Stimulated activated CD8-positive, alpha-beta memory T cell treated with anti-CD3 and anti-CD28 coated beads, Interleukin-12 subunit alpha, Interleukin-12 subunit beta, amount 100 ng/mL, for 1 hour (primary cell): ENCODE measurements at places on chromosomes 6 and 20.
A peak's percentile ranks its signal among the peaks of the same experiment; 100 is the strongest.

DNA sequence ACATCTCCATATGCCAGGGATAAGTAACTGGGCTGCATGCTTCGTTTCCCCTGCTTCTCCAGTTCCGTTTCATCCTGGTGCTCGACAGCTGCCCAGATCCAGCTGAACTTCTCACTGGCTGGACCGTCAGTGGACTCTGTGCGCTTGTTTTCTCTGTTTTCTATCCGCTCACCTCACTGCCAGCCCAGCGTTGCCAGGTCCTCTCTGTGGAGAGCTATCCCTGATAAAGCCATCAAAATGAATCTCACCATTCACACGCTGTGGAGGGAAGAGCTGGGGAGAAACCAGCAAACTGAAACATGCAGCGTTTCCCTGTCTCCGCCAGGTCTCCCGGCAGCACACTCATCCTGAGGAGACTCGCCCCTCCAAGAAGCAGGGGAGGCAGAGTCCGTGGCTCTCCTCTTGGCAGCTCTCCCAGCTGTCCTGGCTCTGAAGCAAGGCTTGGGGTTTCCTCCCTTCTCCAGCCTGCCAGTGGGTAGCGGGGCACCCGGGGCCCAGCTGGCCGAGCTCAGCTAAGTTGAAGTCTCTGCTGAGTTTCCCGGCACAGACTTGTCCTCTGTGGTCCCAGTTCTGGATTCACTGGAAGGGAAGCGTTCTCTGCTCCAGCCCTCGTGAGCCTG, 160.9 kb downstream of the DTNBP1 start:
- no peak for DNase-seq

GRCh38 chr6:15615802-15616201, 47.0 kb downstream of the DTNBP1 start:
- DNase-seq: no peak

DNA sequence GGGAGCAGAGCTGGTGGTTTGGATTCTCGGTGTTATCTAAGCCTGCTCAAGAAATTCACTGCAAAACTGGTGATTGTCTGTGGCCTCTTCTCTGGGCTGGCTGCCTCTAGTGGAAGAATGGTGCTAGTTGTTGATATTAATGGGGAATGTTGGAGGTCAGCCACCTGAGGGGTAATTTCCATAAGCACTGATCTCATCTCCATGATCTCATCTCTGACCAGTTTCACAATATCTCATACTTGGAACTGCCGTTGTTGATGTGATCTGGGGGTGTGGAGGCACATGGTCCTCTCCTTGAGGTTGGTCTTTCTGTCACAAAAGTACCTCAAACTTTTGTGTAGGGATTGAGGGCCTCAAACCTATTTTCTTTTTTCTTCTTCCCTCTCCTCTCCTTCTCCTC, 102.6 kb downstream of the CD109 start:
- DNase-seq: no peak

GRCh38 chr6:14804785-14805210, 441.1 kb upstream of the JARID2 start:
- DNase-seq: no peak

- DNase-seq: no peak
These were observed 194.8 kb downstream of the UNC5CL start for GRCh38 chr6:40844246-40844645.

DNA sequence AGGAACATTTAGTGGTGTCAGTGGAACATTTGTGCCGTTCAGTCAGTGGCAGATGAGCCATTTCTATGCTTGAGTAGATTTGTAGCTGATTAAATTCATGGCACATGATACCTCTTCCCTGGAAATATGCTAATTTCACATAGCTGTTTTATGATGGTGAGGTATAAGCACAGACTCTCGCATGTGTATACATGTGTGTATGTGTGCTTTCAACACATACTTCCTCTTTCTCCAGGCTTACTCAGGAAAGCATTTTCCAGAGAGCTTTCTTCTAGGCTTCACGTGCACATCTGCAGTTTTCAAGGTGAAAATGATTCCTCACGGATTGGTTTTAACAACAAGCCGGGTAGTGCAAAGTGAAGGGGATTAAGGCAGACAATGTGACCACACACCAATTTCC, 396.5 kb downstream of the HDGFL1 start:
- no peak for DNase-seq

- no peak for DNase-seq
These were observed 99.7 kb downstream of the PDE7B start for GRCh38 chr6:135951169-135951568.

DNA sequence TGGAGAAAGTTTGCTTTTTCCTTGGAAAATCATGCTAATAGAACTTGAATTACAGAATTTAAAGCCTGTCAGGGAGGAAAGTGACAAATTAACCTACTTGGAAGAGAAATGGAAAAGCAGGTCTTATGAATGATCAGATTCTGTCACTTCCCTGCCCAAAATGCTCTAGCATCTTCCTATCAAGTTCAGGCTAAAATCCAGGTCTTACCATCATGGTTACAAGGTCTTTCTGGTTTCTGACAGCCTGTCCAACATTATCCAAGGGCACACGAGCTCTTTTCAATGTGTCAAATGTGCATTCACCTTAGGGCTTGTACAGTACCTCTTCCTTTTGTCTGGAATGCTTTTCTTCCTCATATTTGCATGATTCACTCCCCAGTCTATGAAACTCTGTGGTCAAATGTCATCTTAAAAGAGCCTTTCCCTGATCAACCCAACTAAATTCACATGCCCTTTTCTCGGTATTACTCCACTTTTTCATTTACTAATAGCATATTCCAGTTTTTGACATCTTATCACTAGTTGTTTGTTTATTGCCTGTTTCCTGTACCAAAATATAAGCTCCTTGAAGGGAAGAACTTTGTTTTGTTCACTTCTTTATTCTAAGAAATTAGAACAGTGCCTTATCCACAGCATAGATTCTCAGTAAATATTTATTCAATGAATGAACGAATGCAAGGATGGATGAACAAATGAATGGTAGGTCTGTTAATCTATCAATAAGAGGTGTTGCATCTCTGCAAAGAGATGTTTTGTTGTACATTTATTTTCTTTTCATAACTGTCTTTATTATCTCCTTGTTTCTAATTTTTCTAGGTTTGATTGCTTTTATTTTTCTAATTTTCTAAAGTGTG, 139.5 kb downstream of the BCAS1 start:
- DNase-seq: no peak

GRCh38 chr6:155221086-155221485, 42.7 kb upstream of the CLDN20 start:
- DNase-seq: no peak

DNA sequence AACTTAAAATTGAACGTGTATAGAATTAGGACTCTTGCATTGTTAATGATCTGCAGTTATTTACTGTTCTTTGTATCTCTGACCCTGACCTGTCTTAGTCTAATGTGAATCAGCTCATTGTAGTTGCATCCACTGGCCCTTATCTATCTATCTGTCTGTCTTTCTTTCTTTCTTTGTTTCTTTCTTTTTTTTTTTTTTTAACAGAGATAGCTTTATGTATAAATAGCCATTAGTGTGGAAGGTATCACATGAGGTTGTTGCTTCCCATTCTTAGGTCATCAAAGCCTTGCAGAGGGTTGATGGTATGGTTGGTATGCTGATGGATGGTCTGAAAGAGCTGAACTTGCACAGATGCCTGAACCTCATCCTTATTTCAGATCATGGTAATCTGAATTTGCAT, 59.9 kb downstream of the ENPP1 start:
- DNase-seq: no peak

DNA sequence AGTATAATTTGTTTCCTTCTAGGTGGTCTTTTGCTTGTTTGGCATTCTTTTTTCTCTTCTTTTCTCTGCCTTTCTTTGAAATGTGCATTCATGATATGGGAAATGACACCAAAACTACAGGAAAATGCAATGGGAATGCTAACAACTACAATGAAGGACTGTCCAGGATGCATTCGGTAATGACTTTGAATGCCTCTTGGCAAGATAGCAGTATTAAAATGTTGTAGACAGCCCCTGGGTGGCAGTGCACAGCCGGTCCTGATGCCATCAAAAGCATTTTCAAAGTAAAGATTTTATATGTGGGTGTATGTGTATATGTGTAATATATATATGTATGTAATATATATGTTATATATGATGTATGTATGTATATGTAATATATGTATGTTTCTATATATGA, 218.8 kb upstream of the MMS22L start:
- DNase-seq: no peak

DNA sequence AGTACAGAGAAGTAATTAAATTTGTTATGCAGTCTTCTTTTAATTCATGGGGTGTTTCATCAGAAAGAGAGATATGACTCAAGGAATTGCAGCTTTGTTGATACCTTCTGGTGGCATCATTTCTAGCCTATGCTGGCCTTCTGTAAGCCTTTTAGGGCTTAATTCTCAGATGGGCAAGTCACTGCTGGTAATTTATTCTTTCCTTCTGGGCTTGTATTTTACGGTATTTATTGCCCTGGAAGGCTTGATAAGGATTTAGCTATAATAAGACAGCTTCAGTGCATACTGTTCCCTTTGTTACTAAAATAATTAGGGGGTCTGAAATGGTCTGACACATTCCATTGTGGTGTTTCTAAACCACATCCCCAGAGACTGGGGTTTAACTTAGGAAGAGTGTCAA, 57.9 kb upstream of the EMILIN3 start:
- DNase-seq: no peak

DNA sequence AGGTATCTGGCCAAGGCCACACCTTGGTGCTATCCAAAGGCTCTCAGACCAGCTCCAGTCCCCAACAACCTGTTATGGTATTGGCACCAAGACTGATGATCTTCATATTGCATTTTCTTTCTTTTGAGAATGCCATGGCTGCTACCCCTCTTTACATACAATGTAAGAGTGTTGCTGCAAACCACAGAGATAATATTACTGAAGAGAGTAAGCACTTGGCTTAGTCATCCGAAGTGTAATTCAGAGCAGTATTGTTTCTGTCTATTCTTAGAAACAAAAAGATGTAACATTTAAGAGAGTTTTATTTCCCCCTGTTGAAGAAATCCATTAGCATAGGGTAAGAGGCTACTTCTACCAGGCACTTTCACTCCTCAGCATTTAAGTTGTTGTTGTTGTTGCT, 212.5 kb downstream of the C6orf118 start:
- DNase-seq: no peak

GRCh38 chr6:43575105-43575771, 600 bp downstream of the XPO5 start:
- DNase-seq: peak; percentile 9

DNA sequence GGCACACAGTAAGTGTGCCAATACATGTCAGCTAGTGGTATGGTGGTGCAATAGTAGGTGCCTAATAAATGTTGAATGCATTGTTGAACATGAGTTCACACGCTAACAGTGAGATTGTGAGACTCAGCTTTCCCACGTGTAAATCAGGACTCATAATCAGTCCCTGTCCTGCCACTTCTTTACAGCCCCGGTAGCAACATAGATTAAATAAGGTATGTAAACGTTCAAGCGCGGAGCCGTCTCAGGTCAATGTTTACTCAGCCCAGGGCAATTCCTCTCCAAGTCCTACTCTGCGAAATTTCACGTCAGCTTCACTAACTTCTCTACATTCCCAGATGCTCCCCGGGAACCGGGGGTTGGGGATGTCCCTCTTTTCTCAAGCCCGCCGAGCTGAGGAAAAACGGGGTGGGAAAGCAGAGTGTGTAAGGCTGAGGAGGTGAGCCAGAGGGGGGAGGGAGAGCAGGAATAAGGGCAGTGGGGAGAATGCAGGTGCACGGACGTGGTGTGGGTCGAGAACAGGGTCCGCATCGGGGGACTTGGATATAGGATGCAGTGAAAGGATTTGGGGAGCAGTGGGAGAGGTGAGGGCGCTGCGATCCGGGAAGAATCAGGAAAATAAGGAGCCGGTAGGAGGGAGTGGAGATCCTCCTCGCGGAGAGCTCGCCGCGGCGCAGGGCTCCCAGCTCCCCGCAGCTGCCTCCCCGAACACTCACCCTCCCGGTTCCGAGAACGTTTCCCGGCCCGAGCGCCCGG, 544 bp upstream of the TP53INP2 start:
- no peak for DNase-seq

DNA sequence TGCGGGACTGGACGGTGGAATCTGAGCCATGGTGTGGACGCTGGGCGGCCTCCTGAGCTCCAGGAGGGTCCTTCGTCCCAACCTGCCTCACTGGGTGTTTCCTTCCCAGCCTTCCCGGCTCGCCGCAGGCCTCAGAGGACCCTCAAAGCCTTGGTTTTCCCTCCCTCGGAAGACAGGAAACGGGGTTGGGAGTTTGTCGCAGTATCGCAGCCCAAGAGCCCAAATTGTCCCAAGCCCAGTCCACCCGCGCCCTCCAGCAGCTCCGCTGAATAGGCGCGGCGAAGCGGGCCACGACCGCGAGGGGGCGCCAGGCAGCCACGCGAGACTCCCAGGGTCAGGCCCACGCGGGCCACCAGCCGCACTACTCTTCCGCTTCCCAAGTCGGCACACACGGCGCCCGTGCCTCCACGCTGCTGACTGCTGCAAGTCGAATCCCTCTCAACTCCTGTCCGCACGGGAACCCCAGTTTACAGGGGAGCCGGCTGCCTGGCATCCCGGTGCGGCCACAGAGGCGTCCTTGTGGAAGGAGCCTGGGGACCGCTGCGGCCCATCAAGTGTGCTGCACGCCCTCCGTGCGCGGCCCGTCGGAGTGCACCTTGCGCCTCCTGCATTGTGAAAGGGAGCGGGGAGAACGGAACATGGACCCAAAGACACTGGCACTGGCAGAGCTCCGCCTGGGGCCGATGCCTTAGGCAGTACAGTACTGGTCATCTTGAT, 40.4 kb upstream of the HMGA1 start:
- peak; percentile 84 for DNase-seq

DNA sequence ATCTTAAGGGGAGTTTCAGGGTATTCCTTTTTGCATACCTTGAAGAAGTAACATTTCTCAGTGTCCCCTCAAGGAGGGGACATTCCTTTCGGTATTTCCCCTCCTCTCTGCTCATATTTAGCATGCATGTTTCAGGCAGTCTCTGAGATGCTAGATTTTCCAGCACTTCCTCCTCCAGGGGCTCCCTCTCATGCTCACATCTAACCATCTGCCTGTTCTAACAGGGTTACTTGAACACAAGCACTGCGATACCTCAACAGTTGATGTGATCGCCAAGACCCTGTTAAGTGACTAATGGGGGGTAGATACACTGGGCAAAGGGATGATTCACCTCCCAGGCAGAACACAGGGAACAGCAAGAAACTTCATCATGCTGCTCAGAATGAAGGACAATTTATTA, 12.9 kb upstream of the MCM3 start:
- DNase-seq: no peak

DNA sequence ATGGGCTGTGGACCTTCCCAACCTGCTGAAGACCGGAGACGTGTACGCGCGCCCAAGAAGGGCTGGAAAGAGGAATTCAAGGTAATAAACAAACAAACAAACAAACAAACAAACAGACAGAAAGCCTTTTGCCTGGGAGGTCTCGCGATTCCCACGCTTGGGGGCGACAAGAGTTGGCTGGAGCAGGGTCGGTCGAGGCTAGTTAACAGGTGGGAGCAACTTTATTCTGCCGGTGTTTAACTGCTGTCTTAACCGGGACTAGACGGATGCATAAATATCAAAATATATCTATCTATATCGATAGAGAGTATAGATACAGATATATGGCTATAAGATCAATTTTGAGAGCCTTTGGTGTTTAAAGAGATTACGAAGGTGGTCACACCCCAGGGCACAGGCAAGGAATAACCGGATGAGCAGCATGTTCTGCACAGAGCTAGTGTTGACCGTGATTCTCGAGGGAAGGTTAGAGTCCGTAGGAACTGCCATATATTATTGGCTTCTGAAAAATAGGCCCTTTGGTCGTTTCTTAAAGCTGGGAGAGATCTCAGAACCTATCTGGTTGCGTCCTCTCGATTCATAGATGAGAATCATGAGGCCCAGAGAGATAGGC, 514 bp downstream of the STMND1 start:
- no peak for DNase-seq

GRCh38 chr20:32333988-32334885, 23.9 kb upstream of the ASXL1 start:
- DNase-seq: peak; percentile 14

- no peak for DNase-seq
These were observed 215.1 kb downstream of the ERMARD start for GRCh38 chr6:169966312-169967181.
